ENCODE measurements at places on chromosomes 5 and 9.

GRCh38 chr5:40555886-40556285, 123.8 kb upstream of the PTGER4 start:
- DNase-seq: no peak

DNA sequence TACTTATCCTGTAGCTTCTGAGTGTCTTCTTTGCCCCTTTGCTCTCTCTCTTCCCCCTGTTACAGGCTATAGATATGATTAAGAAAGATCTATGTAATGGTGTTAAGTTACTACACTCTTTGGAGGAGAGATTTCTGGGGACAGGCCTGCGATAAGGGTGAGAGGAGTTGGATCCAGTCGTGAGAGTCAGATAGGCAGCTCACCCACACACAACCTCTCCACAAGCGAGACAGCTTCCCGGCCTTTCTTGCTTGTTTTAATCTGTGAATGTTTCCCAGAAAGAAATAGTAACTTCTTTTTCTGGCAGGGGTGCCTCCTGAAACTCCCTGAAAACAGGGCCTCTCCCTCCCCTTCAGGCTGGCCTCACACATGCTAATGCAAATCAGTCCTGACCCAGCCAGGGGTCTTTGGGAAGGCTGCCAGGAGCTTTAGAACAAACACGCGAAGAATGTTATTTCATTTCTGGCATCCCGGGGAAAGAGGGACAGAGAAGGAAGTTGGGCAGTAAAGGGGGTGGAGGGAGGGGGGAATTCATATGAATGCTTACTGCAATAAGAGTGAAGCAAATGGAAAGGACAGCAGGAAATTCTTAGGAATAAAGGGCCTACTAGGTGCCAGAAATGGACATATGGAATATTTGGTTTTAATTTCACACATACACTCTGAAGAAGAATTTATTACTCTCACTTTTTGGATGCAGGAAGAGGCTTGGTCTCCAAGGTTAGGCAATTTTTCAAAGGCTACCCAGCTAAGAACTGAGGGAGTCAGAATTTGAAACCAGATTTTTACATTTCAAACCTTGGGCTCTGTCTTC, 215.8 kb upstream of the TRIM32 start:
- DNase-seq: no peak

DNA sequence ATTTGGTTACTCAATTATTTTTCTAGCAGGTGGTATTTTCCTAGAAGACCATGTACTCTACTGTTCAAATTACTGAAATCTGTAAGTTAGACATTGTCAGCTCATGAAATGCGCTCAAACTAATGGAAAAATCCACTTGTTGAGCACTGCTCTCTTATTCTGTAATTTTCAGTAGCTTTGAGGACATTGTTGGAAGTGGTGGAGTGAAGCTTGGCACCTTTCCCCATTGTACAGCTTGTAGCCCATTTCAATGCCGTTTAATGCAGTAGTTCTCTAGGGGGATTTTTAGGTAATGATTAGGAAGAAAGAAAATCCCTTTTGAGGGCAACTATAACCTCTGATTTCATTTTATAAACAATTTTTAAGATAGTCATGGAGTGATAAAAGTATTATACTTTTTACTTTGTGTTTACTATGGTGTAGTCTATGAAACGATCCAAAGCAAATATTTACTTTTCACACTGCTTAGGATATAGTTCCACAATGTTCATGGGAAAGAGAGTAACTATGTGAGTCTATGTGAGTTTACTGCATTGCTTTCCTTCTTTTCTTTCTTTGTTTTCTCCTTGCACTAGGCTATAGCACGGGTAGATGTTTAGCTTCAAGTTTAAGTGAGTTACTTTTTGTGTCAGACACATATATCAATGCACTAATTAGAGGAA, 165.8 kb upstream of the ANKH start:
- DNase-seq: no peak

DNA sequence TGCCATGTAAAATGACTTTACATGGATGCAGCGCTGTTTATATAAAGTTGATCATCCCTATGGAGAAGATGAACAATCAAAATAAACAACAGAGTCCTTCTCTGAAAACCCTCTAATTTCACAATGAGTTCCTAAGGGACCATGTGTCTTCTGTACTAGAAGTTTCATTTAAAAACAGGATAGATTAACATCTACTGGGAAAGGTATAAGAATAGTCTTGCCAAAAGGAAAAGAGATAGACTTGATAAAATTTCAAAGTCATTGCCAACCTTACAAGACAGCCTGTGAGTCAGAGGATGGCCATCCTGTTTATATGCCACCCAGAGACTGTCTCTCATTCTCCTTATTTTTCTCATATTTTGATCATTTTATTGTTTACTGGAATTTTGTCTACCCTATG, 367.1 kb upstream of the PDE4D start:
- no peak for DNase-seq

DNA sequence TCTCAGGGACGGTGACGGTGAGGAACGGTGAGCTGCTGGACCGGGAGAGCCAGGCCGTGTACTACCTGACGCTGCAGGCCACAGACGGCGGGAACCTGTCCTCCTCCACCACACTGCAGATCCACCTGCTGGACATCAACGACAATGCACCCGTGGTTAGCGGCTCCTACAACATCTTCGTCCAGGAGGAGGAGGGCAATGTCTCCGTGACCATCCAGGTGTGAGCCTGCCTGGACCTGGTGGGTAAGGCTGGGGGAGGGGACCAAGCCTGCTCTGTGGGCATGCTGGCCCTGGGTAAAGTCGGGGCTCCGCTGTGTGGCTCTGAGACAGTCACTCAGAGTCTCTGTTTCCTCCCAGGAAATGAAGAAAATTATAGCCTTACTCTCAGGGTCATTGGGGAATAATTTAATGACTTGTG, 29.3 kb downstream of the CDHR2 start:
- DNase-seq: peak; percentile 63

DNA sequence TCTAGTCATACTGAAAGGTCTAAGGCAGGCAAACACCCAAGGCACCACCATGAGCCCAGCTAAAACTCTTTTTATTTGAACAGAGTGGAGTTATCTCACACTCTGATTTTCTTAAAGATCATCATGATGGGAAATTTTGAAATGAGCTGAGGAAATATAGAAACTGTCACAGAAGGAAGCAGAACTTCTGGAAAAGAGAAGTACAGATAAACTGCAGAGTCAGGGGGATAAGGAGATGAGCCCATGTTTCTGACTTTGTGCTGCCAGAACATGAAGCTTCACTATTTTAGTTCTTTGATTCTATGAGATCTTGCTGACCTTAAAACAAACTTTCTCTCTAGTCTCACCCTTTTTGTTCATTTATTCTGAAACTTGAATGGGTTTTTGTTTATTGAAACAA, 406.5 kb upstream of the EDIL3 start:
- no peak for DNase-seq

- peak; percentile 67 for DNase-seq
Measured at GRCh38 chr9:109903515-109904138, 123.6 kb downstream of the PALM2AKAP2 start.

GRCh38 chr5:67983251-67984110, 232.1 kb upstream of the PIK3R1 start:
- DNase-seq: no peak

DNA sequence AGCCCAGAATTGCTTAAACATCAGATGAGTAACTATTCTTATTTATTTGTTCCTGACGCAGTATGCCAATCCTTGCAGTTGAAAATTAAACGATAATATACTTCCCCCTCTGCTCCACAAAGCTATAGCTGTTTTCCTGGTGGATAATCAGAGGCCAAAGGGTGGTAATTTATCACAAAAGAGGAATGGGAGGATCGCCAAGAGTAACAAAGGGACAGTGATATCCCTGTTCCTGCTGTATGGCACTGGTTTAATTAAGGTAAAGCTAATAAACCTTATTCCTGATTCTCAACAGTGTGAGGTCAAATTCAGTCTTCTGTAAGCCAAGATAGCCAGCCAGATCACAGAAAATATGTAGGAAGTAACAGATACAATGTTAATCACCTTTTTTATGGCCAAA, 33.4 kb upstream of the PTGER4 start:
- no peak for DNase-seq

- DNase-seq: no peak
Measured at GRCh38 chr5:176789873-176790615, 20.3 kb upstream of the UNC5A start.

GRCh38 chr9:88538311-88539085, 3.5 kb downstream of the NXNL2 start:
- no peak for DNase-seq

DNA sequence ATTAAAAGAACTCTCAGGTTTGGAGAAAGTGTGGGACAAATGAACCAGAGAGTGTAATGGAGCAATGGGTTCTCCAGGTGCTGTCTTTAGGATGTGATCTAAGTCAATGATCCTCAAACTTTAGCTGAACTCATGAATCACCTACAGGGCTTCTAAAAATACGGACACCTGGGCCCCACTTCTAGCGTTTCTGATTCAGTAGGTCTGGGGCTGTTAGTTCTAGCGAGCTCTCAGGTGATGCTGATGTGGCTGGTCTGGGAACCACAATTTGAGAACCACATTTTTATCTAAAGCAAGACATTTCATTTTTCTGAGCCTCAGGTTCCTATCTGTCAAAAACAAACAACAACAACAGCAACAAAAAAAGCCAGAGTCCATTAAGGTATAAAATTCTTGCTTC, 35.1 kb upstream of the PCA3 start:
- DNase-seq: no peak

GRCh38 chr5:9454491-9454890, 91.4 kb downstream of the SEMA5A start:
- no peak for DNase-seq

GRCh38 chr5:149414405-149415065, 35.4 kb upstream of the IL17B start:
- DNase-seq: no peak

GRCh38 chr5:134874831-134875655, 872 bp downstream of the TXNDC15 start:
- DNase-seq: peak; percentile 43
